ENCODE measurements at places on chromosomes 11 and 22.

- H3K27ac ChIP-seq: no peak overlapping the region
- H3K4me3 ChIP-seq: no peak overlapping the region
- no peaks in the 10 kb centered on the region for H3K27me3 ChIP-seq
- DNase-seq: no peak
- H3K4me1 ChIP-seq: peaks cover 61% of the 10 kb centered on the region
- no peaks in the 10 kb centered on the region for H3K36me3 ChIP-seq
These were observed 72.4 kb downstream of the ZNRF3 start for GRCh38 chr22:28955817-28956216.

GRCh38 chr11:125224391-125225021 lies 60.0 kb downstream of the PKNOX2 start:
- no peak overlapping the region for H3K4me3 ChIP-seq
- H3K27ac ChIP-seq: no peak overlapping the region
- H3K4me1 ChIP-seq: no peaks in the 10 kb centered on the region
- no peaks in the 10 kb centered on the region for H3K36me3 ChIP-seq
- DNase-seq: no peak

DNA sequence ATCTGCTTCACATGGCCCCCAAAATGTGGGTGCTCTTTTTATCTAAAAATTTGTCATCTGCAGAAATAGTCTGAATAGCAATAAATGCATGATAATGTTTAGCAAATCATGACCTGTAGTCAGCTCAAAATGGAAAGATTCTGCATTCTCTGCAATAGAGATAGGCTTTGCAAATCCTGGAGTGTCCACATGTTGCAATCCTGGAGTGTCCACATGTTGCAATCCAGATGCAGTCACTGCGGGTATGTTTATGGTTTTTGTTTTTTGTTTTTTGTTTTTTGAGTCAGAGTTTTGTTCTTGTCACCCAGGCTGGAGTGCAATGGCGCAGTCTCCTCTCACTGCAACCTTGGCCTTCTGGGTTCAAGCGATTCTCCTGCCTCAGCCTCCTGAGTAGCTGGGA lies 20.2 kb upstream of the LRRC32 start:
- no peaks in the 10 kb centered on the region for H3K36me3 ChIP-seq
- H3K4me1 ChIP-seq: no peaks in the 10 kb centered on the region
- H3K27ac ChIP-seq: no peak overlapping the region

DNA sequence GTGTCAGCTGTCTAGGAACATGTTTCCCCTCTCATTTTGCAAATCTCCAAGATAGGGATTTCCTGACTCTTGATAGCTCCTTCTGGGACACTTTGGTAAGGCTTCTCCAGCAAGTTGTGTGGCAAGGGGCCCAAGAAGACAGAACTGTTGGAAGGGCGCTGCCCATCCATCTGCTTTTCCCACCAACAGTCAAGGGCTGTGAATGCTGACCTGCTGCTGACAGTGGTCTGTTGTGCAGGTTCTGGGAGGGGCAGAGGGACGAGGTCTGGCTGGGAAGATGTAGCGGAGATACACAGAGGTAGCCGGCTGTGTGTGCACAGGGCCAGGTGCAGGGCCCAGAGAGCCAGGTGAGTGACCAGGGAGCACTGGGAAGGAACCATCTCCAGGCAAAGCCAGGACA lies 12.2 kb downstream of the BCR start:
- DNase-seq: no peak
- H3K27me3 ChIP-seq: no peaks in the 10 kb centered on the region
- no peaks in the 10 kb centered on the region for H3K36me3 ChIP-seq

GRCh38 chr22:31876156-31876920 lies 68.0 kb upstream of the YWHAH start:
- no peaks in the 10 kb centered on the region for H3K27me3 ChIP-seq
- no peak overlapping the region for H3K4me3 ChIP-seq
- no peaks in the 10 kb centered on the region for H3K36me3 ChIP-seq

DNA sequence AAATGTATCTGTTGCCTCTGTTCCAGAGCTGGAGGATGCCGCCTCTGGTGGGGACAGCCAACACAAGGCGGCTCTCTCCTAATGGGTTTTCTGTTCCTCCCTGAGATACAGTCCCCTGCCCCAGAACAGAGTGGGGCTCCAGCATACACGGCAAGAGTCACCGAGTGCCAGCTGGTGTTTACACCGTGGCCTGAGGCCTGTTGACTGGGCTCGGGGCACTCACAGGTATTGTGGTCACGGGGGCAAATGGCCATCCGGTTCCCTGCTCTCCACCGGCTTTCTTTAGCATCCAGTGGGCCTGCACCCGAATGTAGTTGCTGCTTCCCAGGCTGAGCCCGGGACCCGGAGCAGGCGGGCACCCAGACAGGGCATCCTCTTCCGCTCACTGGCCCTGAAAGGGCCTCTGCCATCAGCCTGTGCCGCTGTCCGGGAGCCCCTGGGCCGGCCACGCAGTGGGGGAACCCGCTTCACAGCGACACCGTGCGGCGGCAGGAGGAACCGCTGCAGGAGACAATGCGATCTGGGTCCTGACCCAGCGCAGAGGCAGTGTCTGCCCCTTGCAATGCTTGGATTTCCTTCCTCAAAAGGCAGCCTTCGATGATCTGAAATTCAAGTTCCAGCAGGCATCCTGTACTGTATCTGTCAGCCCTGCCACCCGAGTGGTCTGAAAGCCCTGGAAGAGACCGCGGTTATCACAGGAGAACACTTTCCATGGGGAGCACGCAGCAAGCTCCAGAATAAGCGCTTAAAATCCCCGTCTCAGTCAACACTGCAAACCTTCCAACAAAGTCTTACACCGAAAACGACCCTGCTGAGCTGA lies 859 bp upstream of the KRTAP5-5 start:
- DNase-seq: no peak
- no peaks in the 10 kb centered on the region for H3K36me3 ChIP-seq
- H3K4me3 ChIP-seq: no peak overlapping the region
- H3K27ac ChIP-seq: no peak overlapping the region
- H3K27me3 ChIP-seq: no peaks in the 10 kb centered on the region

DNA sequence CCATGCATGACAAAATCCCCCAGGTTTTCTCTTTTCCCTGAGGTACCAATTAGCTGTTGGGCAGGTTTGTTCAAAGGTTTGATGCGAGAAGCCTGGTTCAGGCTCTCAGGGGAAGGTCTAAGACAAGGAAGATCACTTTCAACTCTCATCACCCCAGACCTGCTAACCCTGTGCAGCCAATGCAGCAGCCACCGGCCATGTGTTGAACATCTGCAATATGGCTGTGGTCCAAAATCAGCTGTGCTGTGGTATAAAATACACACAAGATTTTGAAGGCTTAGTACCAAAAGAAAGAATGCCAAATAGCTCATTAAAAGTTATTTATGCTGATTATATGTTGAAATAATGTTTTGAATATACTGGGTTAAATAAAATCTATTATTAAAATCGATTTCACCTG lies 58.5 kb downstream of the SMCO4 start:
- H3K36me3 ChIP-seq: no peaks in the 10 kb centered on the region
- H3K27ac ChIP-seq: no peak overlapping the region
- H3K27me3 ChIP-seq: no peaks in the 10 kb centered on the region
- H3K4me1 ChIP-seq: peaks cover 8% of the 10 kb centered on the region
- no peak for DNase-seq

DNA sequence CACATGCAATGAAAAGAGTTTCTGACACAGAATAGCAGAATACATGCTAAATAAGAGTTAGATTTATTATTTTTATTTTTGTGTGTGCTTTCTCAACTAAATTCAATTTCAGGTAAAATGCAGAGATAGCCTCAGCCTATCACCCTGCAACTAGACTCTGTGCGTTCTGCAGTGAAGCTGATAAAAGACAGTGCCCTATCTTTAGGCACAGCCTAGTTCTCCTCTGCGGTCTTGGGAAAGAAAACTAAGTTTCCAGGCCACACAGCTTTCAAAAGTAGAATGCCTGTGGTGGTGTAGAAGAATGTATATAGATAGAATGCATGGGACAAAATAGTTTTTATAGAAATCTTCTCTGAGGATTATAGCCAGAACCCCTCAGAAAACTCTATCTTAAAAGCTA lies 12.0 kb upstream of the MMP1 start:
- H3K27me3 ChIP-seq: no peaks in the 10 kb centered on the region
- H3K4me1 ChIP-seq: no peaks in the 10 kb centered on the region
- no peak for DNase-seq
- no peaks in the 10 kb centered on the region for H3K36me3 ChIP-seq
- no peak overlapping the region for H3K27ac ChIP-seq
- no peak overlapping the region for H3K4me3 ChIP-seq

GRCh38 chr11:121082670-121083069 lies 18.4 kb upstream of the TECTA start:
- H3K27ac ChIP-seq: no peak overlapping the region
- no peak overlapping the region for H3K4me3 ChIP-seq
- H3K36me3 ChIP-seq: no peaks in the 10 kb centered on the region
- DNase-seq: no peak
- H3K27me3 ChIP-seq: no peaks in the 10 kb centered on the region
- no peaks in the 10 kb centered on the region for H3K4me1 ChIP-seq

DNA sequence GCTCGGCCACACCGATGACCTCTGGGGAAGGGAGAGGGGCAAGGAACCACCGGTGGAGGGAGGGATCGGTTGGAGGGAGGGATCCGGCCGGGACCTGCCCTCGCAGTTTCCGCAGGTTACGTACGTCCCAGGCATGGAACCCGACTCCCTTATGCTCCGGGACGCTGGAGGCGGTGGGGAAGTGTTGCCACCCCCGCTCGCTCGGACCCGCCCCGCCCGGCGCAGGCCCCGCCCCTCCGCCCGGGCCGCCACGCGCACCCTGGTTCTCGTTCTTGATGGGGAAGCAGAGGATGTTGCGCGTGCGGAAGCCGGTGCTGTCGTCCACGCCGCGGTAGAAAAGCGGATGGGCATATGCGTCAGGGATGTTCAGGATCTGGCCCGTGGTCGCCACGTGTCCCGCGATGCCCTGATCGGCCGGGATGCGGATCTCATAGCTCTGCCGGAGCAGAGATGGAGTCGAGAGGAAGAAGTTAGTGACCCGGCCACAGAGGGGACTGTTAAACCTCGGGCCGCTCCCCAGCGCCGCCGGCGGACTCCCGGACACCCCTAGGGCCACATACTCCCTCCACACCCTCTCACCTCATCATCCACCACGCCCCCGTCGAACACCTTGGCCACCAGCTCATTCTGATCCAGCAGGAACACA lies 89.8 kb downstream of the PDE2A start:
- DNase-seq: no peak
- H3K4me3 ChIP-seq: peak overlapping the region; percentile 31

DNA sequence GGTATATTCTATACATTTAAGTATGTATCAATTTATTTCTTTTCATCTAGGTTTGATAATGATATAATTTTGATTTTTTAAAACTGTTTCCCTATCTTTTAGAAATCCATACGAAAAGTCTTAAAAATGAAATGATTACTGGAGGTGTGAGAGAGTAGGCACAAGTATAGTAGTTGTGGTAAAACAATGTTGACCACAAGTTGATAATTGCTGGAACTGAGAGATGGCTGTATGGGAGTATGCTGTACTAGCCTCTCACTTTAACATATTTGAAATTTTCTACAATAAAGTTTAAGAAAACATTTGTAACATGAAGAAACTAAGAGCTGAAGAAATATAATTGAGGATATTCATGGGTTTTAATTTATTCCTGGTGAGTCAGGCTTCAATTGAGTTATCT lies 30.0 kb downstream of the FSHB start:
- no peak overlapping the region for H3K27ac ChIP-seq
- H3K27me3 ChIP-seq: no peaks in the 10 kb centered on the region
- no peak for DNase-seq
- H3K4me3 ChIP-seq: no peak overlapping the region
- no peaks in the 10 kb centered on the region for H3K4me1 ChIP-seq
- H3K36me3 ChIP-seq: no peaks in the 10 kb centered on the region
